Suprapubic skin (tissue), 4 donors: ENCODE measurements at places on chromosomes 7 and 10.
A peak's percentile ranks its signal among the peaks of the same experiment; 100 is the strongest.

GRCh38 chr10:29681676-29682448, 47.1 kb upstream of the SVIL start:
- H3K27me3 ChIP-seq, result no peaks in the 10 kb centered on the region
- no peak for DNase-seq
- no peak overlapping the region for H3K4me3 ChIP-seq

GRCh38 chr7:98051118-98051744, 55.4 kb upstream of the LMTK2 start:
- H3K4me1 ChIP-seq, result peaks cover 6% of the 10 kb centered on the region
- H3K27me3 ChIP-seq, result peaks cover 3% of the 10 kb centered on the region
- H3K36me3 ChIP-seq, result no peaks in the 10 kb centered on the region
- H3K4me3 ChIP-seq, result no peak overlapping the region

DNA sequence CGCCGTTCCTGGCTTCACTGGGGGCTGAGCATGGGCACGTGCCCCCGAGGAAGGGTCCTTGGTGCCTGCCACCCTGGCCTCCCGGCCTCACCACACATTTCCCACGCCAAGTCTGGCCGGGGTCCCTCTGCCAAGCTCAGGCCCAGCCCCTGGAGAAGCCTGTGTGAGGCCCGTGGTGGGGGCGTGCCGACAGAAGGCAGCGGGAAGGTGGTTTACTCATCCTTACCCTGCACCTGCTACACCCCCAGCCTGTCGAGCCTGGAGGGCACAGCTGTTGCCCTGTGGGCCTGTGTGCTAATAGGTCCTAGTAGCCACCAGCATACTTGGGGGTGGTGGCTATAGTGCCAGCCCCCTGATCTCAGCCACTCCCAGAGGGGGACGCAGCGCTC, 46.7 kb downstream of the NKX6-2 start:
- H3K27ac ChIP-seq, result no peak overlapping the region
- H3K4me1 ChIP-seq, result no peaks in the 10 kb centered on the region
- H3K4me3 ChIP-seq, result no peak overlapping the region
- H3K27me3 ChIP-seq, result no peaks in the 10 kb centered on the region

DNA sequence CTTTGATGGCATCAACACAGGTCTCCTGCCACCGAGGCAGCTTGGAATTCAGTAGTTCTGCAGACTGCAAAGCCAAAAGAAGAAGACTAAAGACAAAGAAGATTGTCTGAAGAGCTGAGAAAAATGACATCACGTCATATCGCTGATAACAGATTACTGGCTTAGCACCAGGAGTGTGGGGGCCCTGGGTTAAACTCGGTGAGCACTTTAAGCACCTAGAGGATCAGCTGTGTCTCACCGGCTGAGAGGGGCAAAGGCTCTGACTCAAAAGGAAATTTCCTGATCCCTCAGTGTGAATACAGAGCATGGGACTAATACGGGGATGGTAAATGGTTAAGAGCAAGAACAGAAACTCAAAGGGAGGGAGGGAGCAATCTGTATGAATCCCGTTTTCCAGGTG, 30.7 kb downstream of the BRI3 start:
- DNase-seq, result no peak
- no peak overlapping the region for H3K4me3 ChIP-seq
- no peak overlapping the region for H3K27ac ChIP-seq

GRCh38 chr10:44578271-44578670, 193.4 kb upstream of the CXCL12 start:
- no peaks in the 10 kb centered on the region for H3K36me3 ChIP-seq
- no peak for DNase-seq
- no peaks in the 10 kb centered on the region for H3K4me1 ChIP-seq
- no peak overlapping the region for H3K4me3 ChIP-seq

DNA sequence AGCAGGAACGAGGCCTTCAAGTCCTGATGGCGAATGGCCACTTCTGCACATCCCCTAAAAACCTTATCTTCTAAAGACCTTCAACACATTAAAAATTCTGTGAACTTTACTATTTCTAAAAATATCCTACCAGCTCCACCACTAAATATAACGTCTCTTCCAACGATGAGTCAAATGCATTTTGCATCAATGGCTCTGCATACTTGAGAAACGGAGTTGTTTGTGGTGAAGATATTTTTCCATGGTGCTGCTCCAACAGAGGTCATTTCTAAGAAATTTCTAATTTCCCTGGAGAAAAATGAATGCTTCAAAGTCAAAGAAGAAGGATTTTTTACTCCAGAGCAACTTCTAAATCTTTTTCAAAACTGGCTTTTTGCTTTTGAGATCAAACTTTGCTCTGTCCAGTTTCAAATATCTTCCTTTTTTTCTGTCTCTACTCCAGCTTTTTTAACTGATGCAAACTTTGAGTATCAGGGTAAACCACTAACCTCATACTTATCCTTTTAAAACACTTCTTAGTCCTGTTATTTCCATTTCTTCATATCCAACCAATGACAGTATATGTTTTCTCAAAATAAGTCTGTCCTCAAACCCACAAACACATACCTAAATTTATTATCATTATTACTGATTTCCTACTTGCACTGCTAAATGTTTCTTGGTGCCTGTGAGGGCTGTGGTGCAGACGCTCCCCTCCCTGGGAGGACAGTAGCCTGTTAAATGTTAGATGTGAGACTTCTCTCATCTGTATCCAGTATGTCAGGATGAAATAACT, 258.1 kb downstream of the KLF6 start:
- H3K36me3 ChIP-seq, result no peaks in the 10 kb centered on the region
- H3K27me3 ChIP-seq, result no peaks in the 10 kb centered on the region
- H3K27ac ChIP-seq, result peak overlapping the region; percentile 77
- no peak overlapping the region for H3K4me3 ChIP-seq

GRCh38 chr10:133109711-133110110, 22.0 kb downstream of the ADGRA1 start:
- H3K27ac ChIP-seq, result no peak overlapping the region
- no peak for DNase-seq
- H3K27me3 ChIP-seq, result peaks cover 34% of the 10 kb centered on the region
- H3K36me3 ChIP-seq, result no peaks in the 10 kb centered on the region
- H3K4me3 ChIP-seq, result no peak overlapping the region
- H3K4me1 ChIP-seq, result no peaks in the 10 kb centered on the region

DNA sequence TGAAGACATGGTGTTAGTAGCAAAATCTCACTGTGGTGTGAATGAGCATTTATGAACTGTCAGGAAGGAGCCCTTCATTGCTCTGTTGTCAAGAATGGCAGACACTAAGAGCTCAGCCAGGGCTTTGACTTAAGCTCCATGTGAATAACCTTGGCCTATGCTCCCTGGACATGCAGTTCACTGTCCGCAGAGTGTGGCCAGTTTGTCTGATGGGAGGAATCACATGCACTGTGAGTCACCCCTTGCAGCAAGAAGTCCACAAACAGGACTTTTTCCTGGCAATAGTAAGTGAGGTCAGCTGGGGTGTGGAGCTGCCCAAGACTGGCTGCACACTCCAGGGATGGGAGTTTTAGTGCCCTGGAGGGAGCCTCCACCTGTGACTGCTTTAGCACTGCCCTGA, 49.5 kb downstream of the ZNF37A start:
- no peak overlapping the region for H3K27ac ChIP-seq
- no peaks in the 10 kb centered on the region for H3K27me3 ChIP-seq
- no peak overlapping the region for H3K4me3 ChIP-seq
- DNase-seq, result no peak
- no peaks in the 10 kb centered on the region for H3K4me1 ChIP-seq

DNA sequence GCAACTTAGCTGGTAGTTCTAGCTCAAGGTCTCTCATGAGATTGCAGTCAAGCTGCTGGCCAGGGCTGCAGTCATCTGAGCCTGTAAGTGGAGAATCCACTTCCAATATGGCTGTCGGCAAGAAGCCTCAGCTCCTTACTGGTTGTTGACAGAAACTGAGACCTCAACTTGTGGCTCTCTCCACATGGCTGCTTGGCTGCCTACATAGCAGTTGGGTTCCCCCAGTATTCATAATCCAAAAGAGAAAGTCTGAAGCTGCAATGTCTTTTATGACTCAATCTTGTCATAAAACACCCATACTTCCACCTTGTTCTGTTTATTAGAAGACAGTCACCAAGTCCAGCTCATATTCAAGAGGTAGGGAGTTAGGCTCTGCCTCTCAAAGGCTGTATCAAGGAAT, 334.9 kb upstream of the KMT2E start:
- no peaks in the 10 kb centered on the region for H3K4me1 ChIP-seq
- DNase-seq, result no peak
- no peak overlapping the region for H3K4me3 ChIP-seq
- H3K36me3 ChIP-seq, result no peaks in the 10 kb centered on the region
- no peaks in the 10 kb centered on the region for H3K27me3 ChIP-seq
- H3K27ac ChIP-seq, result no peak overlapping the region

GRCh38 chr10:127344346-127344745, 148.0 kb upstream of the INSYN2A start:
- H3K27ac ChIP-seq, result no peak overlapping the region
- DNase-seq, result no peak
- no peak overlapping the region for H3K4me3 ChIP-seq
- peaks cover 2% of the 10 kb centered on the region for H3K4me1 ChIP-seq
- H3K27me3 ChIP-seq, result no peaks in the 10 kb centered on the region
- peaks cover 23% of the 10 kb centered on the region for H3K36me3 ChIP-seq

GRCh38 chr7:150787321-150788281, 12.6 kb downstream of the TMEM176B start:
- no peak overlapping the region for H3K4me3 ChIP-seq
- DNase-seq, result no peak
- H3K27ac ChIP-seq, result peak overlapping the region; percentile 12

- peaks cover 15% of the 10 kb centered on the region for H3K4me1 ChIP-seq
- no peak overlapping the region for H3K4me3 ChIP-seq
- H3K27me3 ChIP-seq, result no peaks in the 10 kb centered on the region
Observed at GRCh38 chr7:131346885-131347592, 19.4 kb downstream of the MKLN1 start.

DNA sequence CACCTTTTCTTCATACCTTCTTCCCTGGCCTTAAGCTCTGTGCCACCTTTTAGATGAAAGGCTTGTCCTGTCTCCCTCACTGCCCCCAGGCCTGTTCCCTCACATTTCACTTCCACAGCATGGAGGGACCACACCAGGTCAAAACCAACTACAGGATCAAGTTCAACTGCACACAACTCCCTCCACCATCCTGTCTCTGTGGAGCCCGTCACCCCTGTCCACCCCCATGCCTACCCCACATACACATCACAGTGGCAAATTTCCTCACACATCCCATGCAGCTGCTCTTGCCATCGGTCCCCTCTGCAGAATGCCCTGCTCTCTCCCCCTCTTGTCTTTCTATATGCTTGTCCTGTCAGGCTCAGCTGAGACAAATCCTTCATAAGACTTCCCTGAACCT, 154.1 kb downstream of the USP6NL start:
- H3K27ac ChIP-seq, result no peak overlapping the region
- DNase-seq, result no peak
- no peaks in the 10 kb centered on the region for H3K4me1 ChIP-seq
- H3K4me3 ChIP-seq, result no peak overlapping the region
- H3K36me3 ChIP-seq, result peaks cover 2% of the 10 kb centered on the region

GRCh38 chr7:152909683-152910544, 150.4 kb downstream of the ACTR3B start:
- no peak overlapping the region for H3K4me3 ChIP-seq
- no peaks in the 10 kb centered on the region for H3K4me1 ChIP-seq
- H3K27ac ChIP-seq, result no peak overlapping the region
- DNase-seq, result peak; percentile 41
- H3K27me3 ChIP-seq, result peaks cover 5% of the 10 kb centered on the region

DNA sequence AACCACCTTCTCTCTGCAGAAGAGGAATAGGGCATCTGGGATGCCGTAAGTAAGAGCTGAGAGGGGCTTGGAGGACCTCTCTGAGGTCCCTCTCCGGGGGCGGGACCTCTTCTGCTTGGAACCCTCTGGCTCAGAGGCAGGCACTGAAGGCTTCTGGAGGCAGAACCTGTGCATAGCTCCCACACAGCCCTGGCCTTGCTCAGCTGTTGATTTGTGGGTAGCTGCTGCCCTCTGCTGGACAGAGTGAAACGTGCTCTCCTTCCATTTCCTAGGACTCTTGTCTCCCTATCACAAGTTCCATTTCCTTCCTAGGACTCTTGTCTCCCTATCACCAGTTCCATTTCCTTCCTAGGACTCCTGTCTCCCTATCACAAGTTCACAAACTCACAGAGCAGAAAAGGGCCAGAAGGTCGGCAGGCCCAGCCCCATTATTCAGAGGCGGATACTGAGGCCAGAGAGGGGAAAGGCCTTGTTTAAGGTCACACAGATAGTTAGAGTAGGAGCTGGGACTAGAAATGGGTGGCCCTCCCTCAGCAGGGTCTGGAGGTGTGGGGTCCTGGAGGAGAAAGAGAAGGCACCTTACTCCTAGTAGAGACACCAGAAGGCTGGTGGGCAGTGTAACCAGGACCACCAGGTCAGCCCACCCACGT, 30.3 kb upstream of the GARS1 start:
- peak; percentile 90 for DNase-seq
- H3K4me1 ChIP-seq, result peaks cover 28% of the 10 kb centered on the region
- H3K36me3 ChIP-seq, result peaks cover 36% of the 10 kb centered on the region
- H3K4me3 ChIP-seq, result no peak overlapping the region

- no peak overlapping the region for H3K27ac ChIP-seq
- no peaks in the 10 kb centered on the region for H3K27me3 ChIP-seq
- H3K4me3 ChIP-seq, result no peak overlapping the region
- no peak for DNase-seq
Observed at GRCh38 chr7:69751026-69751425, 152.8 kb downstream of the AUTS2 start.

DNA sequence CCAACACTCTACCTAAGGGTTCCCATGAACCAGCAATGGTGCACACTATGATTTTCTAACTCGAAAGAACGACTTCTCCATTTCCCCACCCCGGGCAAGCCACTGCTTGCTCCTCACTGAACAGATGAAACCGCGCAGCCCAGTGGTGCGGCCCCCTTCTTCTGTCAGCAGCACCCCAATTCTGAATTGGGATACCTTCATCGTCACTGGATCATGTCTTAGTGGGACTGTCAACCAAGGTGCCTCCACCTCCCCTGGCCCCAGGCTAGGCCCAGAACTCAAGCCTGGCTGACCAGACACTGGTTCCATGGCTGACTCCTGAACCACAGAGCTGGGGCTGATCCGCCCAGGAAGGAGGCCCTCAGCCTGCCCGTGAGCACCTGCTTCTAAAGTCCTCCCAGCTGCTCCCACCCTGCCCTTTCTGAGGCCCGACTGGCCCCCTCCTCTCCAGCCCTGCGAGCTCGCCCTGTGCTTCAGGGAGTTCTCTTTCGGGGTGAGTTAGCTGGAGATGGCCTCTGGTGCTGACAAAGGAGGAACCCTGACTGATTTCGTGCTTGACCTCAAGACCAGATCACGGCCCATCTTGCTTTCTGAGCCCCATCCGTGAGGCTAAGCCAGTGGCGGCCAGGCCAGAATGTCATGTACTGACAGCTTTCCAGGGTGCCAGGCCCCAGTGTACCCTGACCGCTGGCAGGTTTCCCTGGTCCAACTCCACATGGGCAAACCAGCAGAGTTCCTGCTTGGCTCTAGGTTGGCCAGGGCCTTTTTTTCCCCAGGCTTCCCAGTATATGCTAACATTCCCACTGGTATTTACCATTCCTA, 44.5 kb downstream of the FAM53B start:
- DNase-seq, result no peak
- no peak overlapping the region for H3K4me3 ChIP-seq
- no peaks in the 10 kb centered on the region for H3K27me3 ChIP-seq
- peaks cover 27% of the 10 kb centered on the region for H3K36me3 ChIP-seq
- H3K27ac ChIP-seq, result no peak overlapping the region
- peaks cover 80% of the 10 kb centered on the region for H3K4me1 ChIP-seq

- DNase-seq, result no peak
- H3K27ac ChIP-seq, result no peak overlapping the region
- H3K4me1 ChIP-seq, result peaks cover 6% of the 10 kb centered on the region
Observed at GRCh38 chr7:155495440-155496248, 37.7 kb downstream of the EN2 start.
